Stimulated activated CD4-positive, alpha-beta T cell treated with anti-CD3 and anti-CD28 coated beads, Interleukin-4, amount 100 ng/mL, for 4 hours (primary cell): ENCODE measurements at places on chromosomes 4 and X.

DNA sequence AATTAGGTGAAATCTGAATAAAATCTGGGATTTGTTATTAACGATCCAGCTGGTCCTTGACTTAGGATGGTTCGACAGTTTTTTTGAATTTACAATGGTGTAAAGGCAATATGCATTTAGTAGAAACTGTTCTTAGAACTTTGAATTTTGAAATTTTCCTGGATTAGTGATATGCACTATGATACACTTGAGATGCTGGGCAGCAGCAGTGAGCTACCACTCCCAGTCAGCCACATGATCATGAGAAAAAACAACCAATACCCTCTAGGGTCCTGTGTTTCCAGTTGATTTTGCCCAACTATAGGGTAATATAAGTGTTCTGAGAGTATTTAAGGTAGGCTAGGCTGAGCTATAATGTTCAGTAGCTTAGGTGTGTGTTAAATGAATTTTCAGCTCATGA lies 303.7 kb downstream of the GPAT3 start:
- no peak for DNase-seq

GRCh38 chrX:132401935-132402334 lies 86.9 kb downstream of the MBNL3 start:
- DNase-seq = no peak

- no peak for DNase-seq
Measured at GRCh38 chrX:109384699-109385098, 97.2 kb downstream of the GUCY2F start.

- no peak for DNase-seq
Measured at GRCh38 chrX:43641691-43642090, 14.4 kb upstream of the MAOA start.

DNA sequence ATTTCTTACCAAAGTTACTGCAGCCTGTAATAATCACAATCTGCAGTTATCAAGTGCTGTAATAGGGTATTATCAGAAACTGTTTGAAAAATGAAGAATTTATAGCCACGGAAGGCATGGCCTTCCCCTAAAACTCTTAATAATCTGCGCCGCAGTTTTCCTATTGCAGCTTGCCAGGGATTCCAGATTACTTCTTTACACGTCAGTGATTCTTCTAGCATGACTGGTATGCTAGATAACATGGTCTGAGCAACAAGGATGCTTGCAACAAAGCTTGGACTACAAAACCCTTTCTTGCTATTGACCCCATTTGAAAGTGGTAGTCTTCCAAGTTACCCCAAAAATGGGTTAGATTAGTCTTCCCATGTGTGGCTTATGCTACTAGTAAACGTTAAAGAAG lies 47.2 kb upstream of the GK2 start:
- DNase-seq = no peak

GRCh38 chr4:184265546-184266351 lies 48.1 kb upstream of the ENPP6 start:
- no peak for DNase-seq

- DNase-seq = no peak
Measured at GRCh38 chrX:39724544-39724943, 373.2 kb downstream of the BCOR start.
